LNCaP clone FGC (cell line): ENCODE measurements at places on chromosomes 5 and 9.
A peak's percentile ranks its signal among the peaks of the same experiment; 100 is the strongest.

DNA sequence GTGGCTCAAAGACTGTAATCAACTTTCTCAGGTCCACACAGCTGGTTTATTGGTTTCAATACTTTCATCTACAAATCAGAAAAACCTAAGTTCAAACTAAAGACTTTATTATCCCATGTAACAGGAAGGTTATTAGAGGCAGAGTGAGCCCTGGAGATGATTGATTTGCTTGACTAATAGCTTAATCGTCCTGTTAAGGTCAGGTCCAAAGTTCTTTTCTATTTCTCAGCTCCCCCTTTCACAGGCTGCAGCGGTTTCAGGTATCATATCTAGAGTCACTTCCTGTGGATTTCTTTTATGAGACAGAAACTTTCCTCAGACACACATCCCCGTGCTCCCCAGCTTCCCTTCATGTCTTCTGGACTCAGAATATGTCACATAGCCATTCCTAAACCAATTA lies 166.4 kb downstream of the PRELID2 start:
- DNase-seq, result no peak

DNA sequence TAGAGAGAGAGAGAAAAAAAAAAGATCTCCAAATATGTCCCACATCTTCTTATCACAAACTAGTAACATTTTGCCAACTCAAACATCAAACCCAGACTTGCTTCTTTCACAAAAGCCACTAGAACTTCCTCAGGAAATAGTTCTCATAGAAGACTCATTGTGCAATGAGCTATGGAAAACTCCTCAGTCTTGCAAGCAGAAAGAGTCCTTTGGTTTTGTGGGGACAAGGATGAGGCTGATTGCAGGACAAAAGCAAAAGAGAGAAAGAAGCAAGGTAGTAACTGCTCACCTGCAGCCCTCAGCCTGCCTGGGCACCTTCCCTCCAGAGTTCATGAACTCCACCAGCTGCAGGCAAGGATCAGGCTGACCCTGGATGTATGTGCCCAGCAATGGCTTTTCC lies 399.0 kb downstream of the IRX1 start:
- DNase-seq, result no peak

GRCh38 chr5:163269624-163270023 lies 167.8 kb upstream of the CCNG1 start:
- DNase-seq, result no peak

- no peak for DNase-seq
Measured at GRCh38 chr5:164153469-164154172, 648.2 kb downstream of the MAT2B start.

GRCh38 chr9:77764894-77765780 lies 117.0 kb upstream of the GNA14 start:
- peak; percentile 46 for DNase-seq

DNA sequence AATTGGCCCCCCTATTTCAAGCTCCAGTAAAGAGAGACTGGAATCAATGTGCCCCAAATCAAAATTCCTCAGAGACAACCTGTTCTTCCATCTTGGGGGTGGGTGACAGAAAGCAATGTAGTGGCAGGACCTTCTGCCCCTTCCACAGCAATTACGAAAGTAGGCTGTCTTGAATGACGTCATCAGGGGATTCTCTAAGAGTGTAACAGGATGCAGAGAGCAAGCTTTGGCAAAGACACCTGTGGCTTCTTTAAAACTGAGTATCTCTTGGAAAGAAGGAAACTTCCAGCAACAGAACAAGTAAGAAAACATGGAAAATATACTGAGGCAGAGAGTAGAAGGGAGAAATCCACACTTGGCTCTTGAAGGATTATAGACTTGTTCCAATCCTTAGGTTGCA lies 247.6 kb upstream of the PDE4D start:
- no peak for DNase-seq

DNA sequence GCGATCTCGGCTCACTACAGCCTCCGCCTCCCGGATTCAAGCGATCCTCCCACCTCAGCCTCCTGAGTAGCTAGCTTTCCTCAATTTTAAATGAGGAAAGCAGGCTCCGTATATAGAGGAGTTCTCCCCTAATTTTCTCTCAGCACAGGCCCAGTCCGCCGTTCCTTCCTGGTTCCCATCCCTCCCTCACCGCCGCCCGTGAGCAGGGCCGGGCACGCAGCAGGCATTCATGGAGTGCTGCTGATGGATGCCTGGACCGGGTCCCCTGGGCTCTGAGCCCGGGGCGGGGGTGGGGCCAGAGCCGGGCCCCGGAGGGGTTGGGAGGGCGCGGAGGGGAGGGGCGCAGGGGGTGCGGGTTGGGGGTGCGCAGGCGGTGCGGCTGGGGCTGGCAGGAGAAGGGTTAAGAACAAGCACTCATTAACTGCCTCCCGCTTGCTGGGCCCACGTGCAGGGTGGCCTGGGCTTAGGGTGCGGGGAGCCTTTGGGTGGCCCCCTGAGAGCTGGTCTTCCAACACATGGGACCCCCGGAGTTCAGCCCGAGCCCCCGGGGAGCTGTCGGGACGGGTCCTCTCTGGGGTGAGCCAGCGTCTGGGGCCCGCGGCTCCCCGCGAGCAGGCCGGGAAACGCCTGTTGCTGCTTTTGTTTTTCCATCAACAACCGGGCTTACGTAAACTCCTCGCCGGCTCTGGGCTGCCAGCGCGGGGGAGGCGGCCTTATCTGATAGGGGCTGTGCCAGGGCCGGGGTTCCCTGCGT lies 33.7 kb downstream of the LHX2 start:
- no peak for DNase-seq

- DNase-seq, result no peak
Measured at GRCh38 chr5:113219695-113220094, 215.1 kb downstream of the TSSK1B start.

DNA sequence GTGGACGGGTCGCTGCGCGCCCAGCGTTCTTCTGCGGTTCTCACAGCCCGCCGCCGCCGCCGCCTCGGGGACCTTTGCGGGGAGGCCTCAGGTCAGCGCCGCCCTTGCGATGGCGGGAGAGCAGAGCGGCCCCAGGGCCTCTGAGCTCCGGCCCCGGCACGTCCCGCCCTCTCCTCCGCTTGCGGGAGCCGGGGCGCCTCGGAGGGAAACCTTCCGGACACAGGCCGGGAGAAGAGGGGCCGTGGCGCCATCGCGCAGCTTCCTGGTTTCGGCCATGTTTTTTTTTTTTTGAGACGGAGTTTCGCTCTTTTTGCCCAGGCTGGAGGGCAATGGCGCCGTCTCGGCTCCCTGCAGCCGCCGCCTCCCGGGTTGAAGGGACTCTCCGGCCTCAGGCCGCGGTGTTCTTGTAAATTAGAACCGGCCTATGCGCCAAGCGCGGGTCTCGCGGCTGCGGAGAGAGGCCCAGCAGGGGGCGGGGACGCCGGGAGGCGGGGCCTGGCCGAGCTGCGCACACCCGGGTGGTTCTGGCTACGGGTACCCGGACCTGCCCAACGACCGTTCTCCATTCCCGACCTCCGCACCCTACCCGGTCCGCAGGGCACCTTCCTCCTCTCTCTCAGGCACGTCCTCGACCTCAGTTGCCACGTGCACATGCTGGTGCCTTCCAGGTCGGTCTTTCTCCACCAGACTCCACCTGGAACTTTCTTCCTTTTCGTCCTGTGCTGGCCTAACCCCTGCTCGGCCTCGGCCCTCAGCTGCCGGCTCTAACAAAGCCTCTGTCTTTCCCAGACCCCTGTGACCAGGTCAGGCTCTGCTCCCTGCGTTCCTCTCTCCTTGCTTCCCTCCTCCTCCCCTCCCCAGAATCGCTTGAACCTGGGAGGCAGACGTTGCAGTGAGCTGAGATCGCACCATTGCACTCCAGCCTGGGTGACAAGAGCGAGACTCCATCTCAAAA lies 28.8 kb upstream of the MGAT1 start:
- DNase-seq, result peak; percentile 51

- no peak for DNase-seq
Measured at GRCh38 chr5:97544678-97545077, 361.6 kb upstream of the RIOK2 start.

DNA sequence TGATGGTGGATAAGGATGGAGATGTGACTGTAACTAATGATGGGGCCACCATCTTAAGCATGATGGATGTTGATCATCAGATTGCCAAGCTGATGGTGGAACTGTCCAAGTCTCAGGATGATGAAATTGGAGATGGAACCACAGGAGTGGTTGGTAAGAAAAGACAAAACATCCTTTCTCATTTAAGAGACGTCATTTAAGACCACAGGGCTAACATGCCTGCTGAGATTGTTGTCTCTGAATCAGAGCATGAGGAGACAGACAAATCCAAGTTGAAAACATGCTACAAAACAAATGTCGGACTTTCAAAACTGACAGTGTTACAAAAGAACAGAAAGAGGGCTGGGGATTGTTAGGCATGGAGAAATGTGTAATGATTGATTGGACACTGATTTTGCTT lies 4.6 kb downstream of the CCT5 start:
- no peak for DNase-seq

- DNase-seq, result no peak
Measured at GRCh38 chr5:150320044-150320613, 17.4 kb upstream of the ARSI start.

DNA sequence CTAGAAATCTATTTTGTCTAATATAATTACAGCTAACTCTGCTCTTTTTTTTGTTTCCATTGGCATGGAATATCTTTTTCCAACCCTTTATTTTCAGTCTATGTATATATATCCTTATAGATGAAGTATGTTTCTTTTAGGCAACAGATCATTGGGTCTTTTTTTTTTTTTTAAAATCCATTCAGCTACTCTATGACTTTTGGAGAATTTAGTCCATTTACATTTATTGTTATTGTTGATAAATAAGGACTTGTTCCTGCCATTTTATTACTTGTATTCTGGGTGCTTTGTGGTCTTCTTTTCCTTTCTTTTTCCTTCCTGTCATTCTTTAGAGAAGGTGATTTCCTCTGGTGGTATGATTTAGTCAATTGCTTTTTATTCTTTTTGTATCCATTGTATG lies 296.8 kb downstream of the SMARCA2 start:
- DNase-seq, result no peak

GRCh38 chr5:150135557-150136304 lies 19.9 kb downstream of the PDGFRB start:
- DNase-seq, result no peak

GRCh38 chr5:103041071-103041676 lies 78.8 kb downstream of the GIN1 start:
- DNase-seq, result peak; percentile 39

DNA sequence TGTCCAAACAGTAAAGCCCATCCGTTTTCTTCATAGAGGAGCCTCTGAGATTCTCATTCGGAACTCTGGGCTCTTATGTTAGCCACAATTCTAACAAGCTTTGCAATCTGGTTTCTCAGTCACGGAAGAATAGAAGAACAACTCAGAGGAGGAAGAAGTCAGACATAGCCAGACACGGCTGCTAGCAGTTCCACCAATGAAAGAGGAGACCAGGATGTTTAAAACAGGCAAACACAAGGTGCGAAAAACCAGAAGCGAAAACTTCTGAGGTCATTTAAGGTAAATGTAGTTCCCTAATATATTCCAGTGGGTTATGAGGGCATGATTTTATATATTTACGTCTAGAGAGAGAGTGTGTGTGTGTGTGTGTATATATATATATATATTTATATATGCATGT lies 34.1 kb upstream of the GDNF start:
- DNase-seq, result no peak

- DNase-seq, result no peak
Measured at GRCh38 chr5:160133071-160133917, 14.0 kb upstream of the PWWP2A start.

GRCh38 chr9:124884376-124884775 lies 22.4 kb downstream of the ARPC5L start:
- no peak for DNase-seq

- DNase-seq, result no peak
Measured at GRCh38 chr9:13478160-13478559, 198.7 kb upstream of the MPDZ start.

- no peak for DNase-seq
Measured at GRCh38 chr5:33832404-33833236, 59.2 kb downstream of the ADAMTS12 start.

GRCh38 chr5:169168280-169168679 lies 132.7 kb downstream of the SLIT3 start:
- no peak for DNase-seq

- no peak for DNase-seq
Measured at GRCh38 chr5:135846311-135846710, 11.8 kb downstream of the SLC25A48 start.

DNA sequence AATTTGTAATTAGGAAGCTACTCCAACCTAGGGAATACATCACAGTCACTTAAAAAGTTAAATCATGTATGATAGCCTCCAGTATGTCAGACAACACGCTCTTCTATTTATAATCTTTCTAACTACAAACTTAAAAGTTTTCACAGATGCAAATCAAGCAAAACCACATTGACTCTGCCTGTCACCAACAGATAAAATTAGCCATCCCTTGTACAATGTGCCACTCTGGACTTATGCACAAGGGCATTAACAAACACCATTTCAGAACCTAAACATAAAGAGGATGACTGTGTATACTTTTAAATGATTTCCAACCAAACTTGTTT lies 14.7 kb downstream of the ERP44 start:
- DNase-seq, result no peak

GRCh38 chr5:99807346-99807745 lies 727.8 kb upstream of the FAM174A start:
- DNase-seq, result no peak

- DNase-seq, result no peak
Measured at GRCh38 chr5:112693301-112693700, 44.4 kb upstream of the APC start.

GRCh38 chr9:18798508-18799290 lies 234.3 kb downstream of the SAXO1 start:
- no peak for DNase-seq

GRCh38 chr5:32360906-32361305 lies 48.2 kb upstream of the MTMR12 start:
- no peak for DNase-seq

DNA sequence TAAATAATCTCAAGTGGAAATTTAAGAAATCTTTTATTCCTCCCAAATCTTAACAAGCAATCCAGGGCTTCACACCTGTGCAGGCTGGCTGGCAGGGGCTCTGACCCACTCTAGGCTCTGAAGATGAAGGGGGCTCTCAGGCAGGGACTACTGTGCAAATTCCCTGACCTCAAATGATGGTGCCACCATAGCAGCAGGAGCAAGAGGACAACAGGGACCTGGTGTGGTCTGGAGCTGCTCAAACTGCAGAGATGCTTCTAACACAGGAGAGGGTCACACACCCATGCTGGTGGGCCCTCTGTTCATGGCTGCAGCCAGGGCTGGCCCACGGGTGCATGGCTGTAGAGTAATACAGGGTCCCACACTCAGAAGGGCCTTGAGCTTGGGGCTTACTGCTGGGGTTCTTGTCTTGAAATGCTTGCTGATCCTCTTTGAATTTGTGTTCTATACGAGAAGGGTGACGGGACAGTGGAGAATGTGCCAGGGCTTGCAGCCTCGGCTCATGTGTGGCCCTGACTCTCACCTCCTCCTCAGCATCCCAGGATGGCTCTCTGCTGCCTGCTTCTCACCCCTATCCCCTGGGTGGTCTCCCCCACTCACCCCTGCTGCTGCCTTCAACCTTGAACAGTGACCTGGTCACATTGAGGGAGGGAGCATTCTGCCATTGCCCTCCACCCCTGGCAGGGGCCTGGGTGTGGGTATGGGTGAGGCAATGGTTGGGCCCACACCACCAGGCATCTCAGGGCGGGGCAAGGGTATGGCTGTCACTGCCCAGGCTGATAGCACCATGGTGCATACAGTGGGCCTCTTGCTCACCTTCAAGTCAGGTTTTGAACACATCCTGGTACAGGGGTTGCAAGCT lies 191.7 kb downstream of the FSTL4 start:
- no peak for DNase-seq
